Type B pancreatic cell (in vitro differentiated cells): ENCODE measurements at places on chromosomes 16 and 17. TPM values are rescaled to one million over a fixed set of nuclear protein-coding genes. Genes with fewer than 3 reads are reported as not detected.
A peak's percentile ranks its signal among the peaks of the same experiment; 100 is the strongest.

- H3K27me3 ChIP-seq: no peaks in the 10 kb centered on the region
- H3K36me3 ChIP-seq: no peaks in the 10 kb centered on the region
- DNase-seq: peak; percentile 37
Observed at GRCh38 chr17:50769884-50770283, 2.6 kb upstream of the ANKRD40CL start.

Gene MT1A
- not detected in 2 replicates for total RNA-seq

DNA sequence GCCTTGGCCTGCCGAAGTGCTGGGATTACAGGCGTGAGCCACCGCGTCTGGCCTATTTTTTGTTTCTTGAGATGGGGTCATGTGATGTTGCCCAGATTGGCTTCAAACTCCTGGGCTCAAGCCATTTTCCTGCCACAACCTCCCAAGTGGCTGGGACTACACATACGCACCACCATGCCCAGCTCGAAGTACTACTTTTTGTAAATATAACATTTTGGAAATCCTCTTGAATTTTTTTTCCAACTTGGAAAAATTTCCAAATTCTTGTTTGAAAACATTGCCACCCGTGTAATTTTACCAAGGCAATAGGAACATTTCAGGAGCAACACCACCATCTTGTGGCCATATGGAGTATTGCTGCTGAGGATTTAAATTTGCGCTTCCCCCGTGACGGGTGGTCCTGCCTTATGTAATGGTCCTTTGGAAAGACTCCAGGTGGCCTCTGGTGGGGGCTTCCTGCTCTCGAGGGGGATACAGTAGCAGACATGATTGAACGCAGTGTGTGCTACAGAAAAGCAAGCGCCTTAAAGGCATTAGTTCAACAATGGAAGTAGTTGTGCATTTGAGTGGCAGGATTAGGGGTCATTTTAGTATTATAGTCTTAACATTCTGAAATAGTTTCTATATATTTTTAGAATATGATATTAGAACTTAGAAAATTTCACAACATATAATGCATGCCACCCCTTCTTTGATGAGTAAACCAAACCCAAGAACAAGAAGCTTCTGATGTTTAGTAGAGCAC lies 8.0 kb downstream of the FLYWCH1 start:
- H3K27me3 ChIP-seq: no peaks in the 10 kb centered on the region
- H3K4me1 ChIP-seq: peaks cover 8% of the 10 kb centered on the region
- H3K27ac ChIP-seq: peak overlapping the region; percentile 24
- peaks cover 21% of the 10 kb centered on the region for H3K36me3 ChIP-seq
- H3K4me3 ChIP-seq: no peak overlapping the region

Gene MMP25
- 0.14 TPM in 2 replicates for total RNA-seq

DNA sequence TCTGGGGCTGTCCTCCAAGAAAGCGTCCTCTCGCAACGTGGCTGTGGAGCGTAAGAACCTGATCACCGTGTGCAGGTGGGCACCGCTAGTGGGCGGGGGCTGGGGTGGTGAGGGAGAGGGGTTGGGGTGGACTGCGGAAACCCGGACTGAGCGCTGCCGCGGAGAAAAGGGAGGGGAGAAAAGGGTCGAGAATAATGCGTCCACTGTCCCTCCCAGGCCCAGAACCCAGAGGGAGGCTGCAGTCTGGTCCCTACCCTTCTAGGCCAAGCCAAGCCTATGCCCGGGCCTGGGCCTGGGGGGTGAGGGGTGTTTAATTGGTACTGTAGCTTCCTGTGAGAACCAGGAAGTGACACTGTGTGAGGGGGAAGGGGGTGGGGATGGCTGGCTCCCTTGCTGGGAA lies 464 bp downstream of the RUNDC3A start:
- peak overlapping the region; percentile 51 for H3K4me3 ChIP-seq
- no peak overlapping the region for H3K27ac ChIP-seq
- H3K27me3 ChIP-seq: peaks cover 59% of the 10 kb centered on the region
- no peak for DNase-seq
- no peaks in the 10 kb centered on the region for H3K4me1 ChIP-seq

- no peak for DNase-seq
- H3K4me3 ChIP-seq: peak within 1 kb of the TSS; percentile 95
- peaks cover 15% of the 10 kb centered on the region for H3K4me1 ChIP-seq
- H3K36me3 ChIP-seq: no peaks in the 10 kb centered on the region
Observed at GRCh38 chr16:2009791-2010510, at the start of gene ZNF598. TSS of gene ZNF598 (minus strand) at chr16:2009821.

Gene TM4SF5
- total RNA-seq: 5.3 and 9.6 TPM in 2 replicates

DNA sequence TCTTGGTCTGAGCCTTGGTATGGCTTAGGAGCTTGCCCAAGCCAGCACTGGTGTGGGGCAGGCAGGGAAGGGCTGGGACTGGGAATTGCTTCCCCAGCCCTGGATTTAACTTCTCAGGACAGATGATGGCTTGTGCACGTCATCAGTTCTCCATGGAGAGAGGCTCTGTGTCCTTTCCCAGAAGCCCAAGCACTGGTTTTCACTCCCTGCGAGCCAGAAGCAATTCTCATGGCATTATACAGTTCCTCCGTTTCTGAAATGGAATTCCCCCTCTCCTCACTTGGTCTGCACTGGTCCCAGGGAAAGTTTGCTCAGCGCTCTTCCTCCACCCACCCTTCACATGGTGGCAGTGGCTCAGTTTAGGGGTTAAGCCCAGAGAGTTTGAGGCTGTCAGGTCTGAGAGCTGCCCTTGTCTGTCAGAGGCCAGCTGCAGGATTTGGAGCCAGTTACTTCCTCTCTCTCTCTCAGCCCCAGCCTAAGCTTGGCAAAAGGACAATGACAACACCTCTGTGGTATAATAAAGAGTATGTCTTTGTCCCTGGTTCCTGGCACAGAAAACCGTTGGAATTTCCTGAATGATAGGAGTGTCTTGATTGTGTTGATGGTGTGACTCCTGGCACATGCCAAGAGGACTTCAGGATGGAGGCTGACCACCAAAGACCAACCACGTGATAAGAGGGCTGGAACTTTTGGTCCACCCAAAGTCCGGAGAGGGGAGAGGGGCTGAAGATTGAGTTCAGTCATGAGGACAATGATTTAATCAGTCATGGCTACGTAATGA lies 219.6 kb upstream of the TNRC6C start:
- peak overlapping the region; percentile 25 for H3K27ac ChIP-seq
- no peaks in the 10 kb centered on the region for H3K36me3 ChIP-seq
- H3K27me3 ChIP-seq: peaks cover 30% of the 10 kb centered on the region

DNA sequence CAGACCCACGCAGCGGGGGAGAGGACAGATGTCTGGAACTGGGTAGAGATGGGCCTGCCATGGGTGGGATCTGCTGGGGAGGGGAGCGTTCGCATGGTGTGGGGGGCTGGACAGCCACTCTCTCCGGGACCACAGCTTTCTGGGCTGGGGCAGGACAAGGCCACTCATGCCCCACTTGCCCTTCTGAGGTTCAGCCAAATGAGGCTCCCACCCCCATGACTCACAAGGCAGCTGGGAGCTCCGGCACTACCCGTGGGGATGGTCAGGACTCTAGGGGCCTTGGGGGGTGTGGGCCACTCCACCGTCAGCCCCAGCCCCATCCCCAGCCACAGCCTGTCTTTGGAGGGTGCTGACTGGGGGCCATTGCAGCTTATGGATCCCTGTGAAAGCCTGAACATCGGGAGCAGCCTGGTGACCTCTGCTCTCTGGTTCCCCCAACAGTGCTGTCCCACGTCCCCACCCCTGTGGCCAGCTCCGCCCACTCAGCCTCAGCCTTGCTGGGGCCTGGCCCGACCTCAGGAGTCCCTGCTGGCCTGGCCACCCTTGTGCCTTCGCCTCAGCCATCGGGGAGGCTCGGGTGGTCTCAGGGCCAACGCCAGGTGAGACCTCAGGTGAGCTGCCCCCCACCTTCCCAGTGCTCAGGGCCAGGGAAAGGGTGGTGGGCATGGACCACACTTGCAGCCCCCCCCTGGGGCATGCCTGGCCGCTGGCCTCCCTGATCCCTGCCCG lies 4.7 kb upstream of the CDH15 start:
- H3K36me3 ChIP-seq: no peaks in the 10 kb centered on the region
- peaks cover 11% of the 10 kb centered on the region for H3K27me3 ChIP-seq
- no peak overlapping the region for H3K4me3 ChIP-seq
- DNase-seq: no peak
- peaks cover 13% of the 10 kb centered on the region for H3K4me1 ChIP-seq

Gene TBC1D3I
- total RNA-seq: 0.24 TPM in 2 replicates

DNA sequence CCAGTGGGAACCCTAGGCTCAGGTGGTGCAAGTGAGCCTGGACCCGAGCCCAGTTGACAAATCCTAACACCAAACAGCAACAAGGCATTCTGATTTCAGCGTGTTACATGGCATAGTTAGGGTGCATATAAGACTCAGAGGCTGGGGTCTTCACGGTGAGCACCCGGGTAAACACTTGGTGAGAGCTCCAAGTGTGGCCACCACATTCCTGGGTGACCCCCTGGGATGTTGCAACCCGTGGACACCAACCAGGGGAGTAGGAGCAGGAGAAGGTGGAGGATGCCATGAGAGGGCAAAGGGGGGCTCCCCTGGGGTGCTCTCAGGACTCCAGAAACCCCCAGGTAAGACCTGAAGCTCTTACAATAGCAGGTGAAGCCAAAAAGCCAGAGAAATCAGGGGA lies 69.9 kb upstream of the CDH5 start:
- no peaks in the 10 kb centered on the region for H3K36me3 ChIP-seq
- DNase-seq: peak; percentile 29
- H3K27me3 ChIP-seq: peaks cover 9% of the 10 kb centered on the region
- no peak overlapping the region for H3K4me3 ChIP-seq
- H3K27ac ChIP-seq: no peak overlapping the region

DNA sequence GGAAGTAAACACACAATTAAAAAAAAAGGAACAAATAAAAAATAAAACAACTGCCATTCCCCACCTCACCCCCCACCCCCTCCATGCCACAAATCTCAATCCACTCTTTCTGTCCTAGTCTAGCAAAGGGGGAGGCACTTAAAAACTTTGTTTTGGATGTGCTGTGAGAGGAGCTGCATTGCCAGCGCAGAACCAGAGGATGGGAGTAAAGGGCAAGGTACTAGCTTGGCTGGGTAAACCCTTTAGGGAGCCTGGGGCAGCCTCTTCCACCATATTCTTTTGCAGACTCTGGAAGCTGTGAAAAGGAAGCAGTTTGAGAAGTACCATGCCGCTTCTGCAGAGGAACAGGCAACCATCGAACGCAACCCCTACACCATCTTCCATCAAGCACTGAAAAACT lies 1.4 kb downstream of the MRPS7 start:
- H3K4me3 ChIP-seq: peak overlapping the region; percentile 99
- peaks cover 15% of the 10 kb centered on the region for H3K4me1 ChIP-seq
- H3K27me3 ChIP-seq: no peaks in the 10 kb centered on the region
- DNase-seq: no peak

Gene CPHXL2
- not detected in 2 replicates for total RNA-seq

DNA sequence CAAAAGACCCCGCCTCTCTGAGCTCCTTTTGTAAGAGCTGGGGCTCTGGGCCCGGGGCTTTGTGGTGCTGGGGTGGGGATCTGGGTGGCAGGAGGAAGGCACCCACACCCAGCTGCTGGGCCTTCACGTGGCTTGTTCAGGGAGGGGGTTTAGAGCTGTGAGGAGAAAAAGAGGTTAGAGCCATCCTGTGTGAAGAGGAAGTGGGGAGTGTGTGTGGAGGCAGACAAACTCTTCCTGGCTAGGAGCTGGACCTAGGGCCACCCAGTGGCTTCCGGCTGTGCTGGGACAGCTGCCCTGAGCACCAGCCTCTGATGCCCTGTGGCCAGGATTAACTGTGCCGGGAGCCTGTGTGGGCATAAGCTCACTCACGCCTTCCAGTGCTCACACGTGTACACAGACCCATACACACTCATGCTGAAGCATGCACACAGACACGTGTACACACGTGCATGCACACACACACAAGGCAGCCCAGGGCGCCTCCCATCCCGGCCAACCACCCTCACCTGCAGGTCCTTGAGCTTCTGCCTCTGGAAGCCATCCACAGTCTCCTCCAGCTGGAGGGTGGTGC lies 7.4 kb downstream of the CIBAR2 start:
- H3K4me3 ChIP-seq: no peak overlapping the region
- H3K36me3 ChIP-seq: no peaks in the 10 kb centered on the region
- peaks cover 3% of the 10 kb centered on the region for H3K27me3 ChIP-seq
- H3K4me1 ChIP-seq: peaks cover 4% of the 10 kb centered on the region
- H3K27ac ChIP-seq: no peak overlapping the region

Gene CD300H
- not detected in 2 replicates for total RNA-seq

GRCh38 chr17:70089513-70090148 lies 14.6 kb downstream of the KCNJ16 start:
- H3K4me3 ChIP-seq: no peak overlapping the region
- H3K27ac ChIP-seq: no peak overlapping the region
- no peak for DNase-seq
- peaks cover 17% of the 10 kb centered on the region for H3K4me1 ChIP-seq
- no peaks in the 10 kb centered on the region for H3K27me3 ChIP-seq
- H3K36me3 ChIP-seq: no peaks in the 10 kb centered on the region

DNA sequence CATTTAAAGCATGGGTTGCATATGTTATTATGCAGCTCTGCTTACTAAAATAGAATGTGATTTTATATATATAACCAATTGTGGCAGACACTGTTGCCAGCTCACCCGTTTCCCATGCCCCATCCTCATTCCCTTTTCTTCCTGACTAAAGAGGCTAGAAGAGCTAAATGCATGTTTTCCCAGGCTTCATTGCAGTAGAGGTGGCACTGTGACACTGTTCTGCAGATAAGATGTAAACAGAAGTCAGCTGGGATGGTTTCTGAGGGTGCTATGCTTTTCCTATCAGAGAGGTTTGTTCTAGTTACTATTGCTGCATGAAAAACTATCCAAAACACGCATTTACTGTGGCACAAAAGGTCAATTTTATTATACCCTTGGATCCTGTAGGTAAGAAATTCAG lies 5.7 kb upstream of the TOB1 start:
- DNase-seq: no peak
- no peak overlapping the region for H3K27ac ChIP-seq
- H3K36me3 ChIP-seq: no peaks in the 10 kb centered on the region
- peaks cover 3% of the 10 kb centered on the region for H3K27me3 ChIP-seq

GRCh38 chr17:42163113-42163512 lies 8.3 kb upstream of the RAB5C start:
- DNase-seq: no peak
- H3K4me3 ChIP-seq: no peak overlapping the region
- peaks cover 7% of the 10 kb centered on the region for H3K27me3 ChIP-seq
- no peaks in the 10 kb centered on the region for H3K36me3 ChIP-seq
- peaks cover 4% of the 10 kb centered on the region for H3K4me1 ChIP-seq

DNA sequence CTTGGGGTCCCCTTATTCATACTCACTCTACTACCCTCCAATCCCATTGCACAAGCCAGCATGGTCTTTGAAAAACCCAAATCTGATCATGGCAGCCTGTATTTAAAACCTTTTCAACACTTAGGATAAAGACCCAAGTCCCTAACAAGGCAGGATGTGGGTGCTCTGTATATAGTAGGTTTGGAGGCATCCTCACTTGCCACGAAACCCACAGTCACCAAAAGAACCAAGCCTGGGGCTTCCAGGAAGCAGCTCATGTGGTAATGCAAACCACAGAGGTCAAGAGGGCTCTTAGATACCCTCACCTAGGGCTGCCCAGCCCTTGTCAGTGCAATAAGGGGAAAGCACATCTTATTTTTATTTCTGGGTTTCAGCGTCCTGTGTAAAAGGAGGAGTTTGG lies 218.6 kb upstream of the ASIC2 start:
- no peak for DNase-seq
- H3K27me3 ChIP-seq: peaks cover 29% of the 10 kb centered on the region
- peaks cover 6% of the 10 kb centered on the region for H3K4me1 ChIP-seq
